ENCODE measurements at places on chromosomes 3 and 15.

GRCh38 chr3:157354722-157355121 is 81.9 kb upstream of the PTX3 start:
- no peak for DNase-seq

- no peak for DNase-seq
These were observed 262.7 kb upstream of the CTDSPL start for GRCh38 chr3:37598808-37599581.

- DNase-seq, result no peak
These were observed 16.6 kb downstream of the EIF4E3 start for GRCh38 chr3:71708476-71709105.

- DNase-seq, result peak; percentile 27
These were observed 37.3 kb upstream of the CDV3 start for GRCh38 chr3:133535971-133536881.

DNA sequence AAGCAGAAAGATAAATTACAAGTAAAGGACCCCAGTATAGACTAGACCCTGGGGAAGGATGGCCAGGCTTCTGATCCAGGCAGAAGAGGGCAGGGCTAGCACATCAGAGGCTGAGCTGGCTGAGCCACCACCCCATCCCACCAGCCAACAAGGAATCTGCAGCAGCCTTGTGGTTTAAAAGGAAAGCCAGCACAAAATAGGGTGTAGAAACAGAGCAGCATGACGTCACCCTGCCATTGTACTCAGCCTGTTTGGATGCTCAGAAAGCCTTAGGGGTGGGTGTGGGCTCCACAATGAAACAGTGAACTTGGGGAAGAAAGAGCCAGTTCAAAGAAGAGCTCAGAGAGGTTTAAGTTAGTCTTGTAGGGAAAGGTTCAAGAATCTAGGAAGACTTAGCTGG is 28.2 kb downstream of the DUOX1 start:
- DNase-seq, result no peak

GRCh38 chr15:71891026-71891425 is 80.7 kb downstream of the NR2E3 start:
- DNase-seq, result no peak

- no peak for DNase-seq
These were observed 6.1 kb upstream of the HOMER2 start for GRCh38 chr15:82958638-82959037.

DNA sequence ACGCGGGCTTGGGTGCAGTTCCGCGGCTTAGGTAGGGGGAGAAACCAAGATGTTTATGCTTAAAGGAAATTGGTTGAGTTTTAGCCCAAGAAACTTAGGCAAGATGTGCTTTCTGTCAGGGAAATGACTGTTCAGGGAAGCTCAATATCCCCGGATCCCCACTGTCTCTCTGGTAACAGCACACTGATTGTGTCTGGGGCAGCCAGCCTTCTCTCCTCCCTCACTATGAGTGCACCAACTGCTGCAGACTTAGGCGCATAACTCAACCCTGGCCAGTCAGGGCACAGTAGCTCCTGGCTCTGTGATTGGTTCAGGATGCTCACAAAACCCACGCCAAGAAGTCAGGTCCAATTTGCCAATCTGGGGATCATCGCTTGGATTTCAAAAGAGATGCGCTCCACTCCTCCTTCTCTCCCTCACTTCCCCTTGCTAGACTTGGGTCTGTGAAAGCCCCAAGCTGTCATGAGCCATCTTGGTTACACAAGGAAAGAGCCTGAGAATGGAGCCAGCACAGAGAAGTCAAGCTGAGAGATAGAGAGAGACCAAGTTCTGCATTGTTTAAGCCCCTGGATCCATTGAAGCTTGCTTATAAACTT is 42.5 kb upstream of the CACNA2D3 start:
- DNase-seq, result no peak

DNA sequence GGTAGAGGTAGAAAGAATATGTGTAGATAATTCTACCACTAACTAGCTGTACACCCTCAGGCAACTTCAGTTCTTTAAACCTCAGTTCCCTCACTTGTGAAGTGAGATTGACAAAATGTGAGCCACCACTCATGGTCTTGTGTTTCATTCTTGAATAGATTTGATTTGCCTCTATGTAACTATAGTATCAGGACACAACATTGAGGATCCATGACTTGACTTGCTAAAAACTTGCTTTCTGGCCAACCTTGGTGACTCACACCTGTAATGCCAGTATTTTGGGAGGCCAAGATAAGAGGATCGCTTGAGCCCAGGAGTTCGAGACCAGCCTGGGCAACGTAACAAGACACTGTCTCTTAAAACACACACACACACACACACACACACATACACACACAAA is 115.8 kb upstream of the FLNB start:
- DNase-seq, result no peak

GRCh38 chr3:123813876-123814275 is 70.3 kb downstream of the MYLK start:
- no peak for DNase-seq

- DNase-seq, result no peak
These were observed 36.3 kb downstream of the DUT start for GRCh38 chr15:48367483-48367882.

DNA sequence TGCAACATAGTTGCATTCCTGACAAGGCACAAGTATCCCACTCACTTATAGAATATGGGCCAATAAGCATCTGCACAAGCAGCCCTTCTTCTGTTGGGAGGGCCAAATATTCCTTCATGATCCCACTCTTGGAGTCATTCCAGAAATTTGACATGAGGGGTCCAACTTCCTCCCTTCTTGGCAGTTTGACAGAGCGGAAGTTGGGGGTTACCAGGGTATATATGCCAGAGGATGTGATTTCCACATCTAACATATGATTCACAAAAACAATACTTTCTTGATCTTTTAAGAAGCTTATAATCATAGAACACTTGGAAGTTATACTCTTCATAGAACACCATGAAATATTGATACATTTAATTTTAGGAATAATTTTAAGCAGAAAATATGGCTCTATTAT is 100.9 kb upstream of the CRBN start:
- no peak for DNase-seq

DNA sequence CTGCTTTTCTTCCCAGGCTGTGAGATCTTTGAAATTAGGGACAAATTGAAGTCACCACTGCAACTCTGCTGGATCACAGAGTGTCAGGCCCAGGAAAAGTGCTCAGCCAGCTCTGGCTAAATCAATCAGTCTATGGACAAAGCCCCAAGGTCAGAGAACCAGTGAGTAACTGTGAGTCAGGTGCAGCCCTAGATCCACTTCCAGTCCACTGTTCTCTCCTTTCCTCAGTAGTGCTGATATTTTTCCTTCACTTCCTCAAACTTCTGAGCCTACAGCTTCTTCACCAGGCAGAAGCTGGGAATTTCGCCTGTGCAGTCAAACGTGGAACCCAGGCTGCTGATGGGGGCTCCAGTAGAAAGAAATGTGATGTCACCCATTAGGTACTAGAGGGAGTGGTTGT is 75.1 kb upstream of the TRIM42 start:
- DNase-seq, result no peak

- DNase-seq, result no peak
These were observed 7.1 kb downstream of the SCAMP2 start for GRCh38 chr15:74866090-74866489.

DNA sequence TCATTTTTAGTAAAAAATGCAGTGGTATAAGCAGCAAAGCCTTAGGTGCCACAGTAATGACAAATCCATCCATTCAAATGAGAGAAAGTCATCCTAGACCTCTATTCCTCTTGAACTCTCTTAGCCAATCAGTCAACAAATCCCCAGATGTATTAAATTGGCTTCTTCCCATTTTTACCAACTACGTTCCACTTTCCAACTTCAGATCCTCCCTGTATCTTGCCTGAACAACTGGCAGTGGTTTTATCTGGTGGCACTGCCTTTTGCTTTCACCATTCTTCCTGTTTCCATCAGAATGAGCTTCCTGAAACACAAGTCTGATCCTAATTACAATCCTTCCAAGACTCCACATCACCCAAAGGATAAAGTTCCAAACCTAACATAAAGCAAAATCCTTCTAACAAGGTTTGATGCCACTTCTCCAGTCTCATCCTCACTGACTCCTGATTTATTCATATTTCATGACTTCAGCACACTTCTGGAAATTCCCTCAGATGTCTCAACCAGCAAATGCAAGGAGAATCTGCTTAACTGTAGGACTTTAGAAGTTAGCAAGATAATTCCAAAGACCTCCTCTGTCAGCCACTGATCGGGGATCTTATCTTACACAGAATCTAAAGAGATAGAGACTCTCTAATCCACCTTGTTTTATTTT is 69.8 kb upstream of the SLC4A7 start:
- DNase-seq, result no peak

- no peak for DNase-seq
These were observed 366.6 kb downstream of the AGBL1 start for GRCh38 chr15:86446253-86446640.

GRCh38 chr3:31836131-31837075 is 144.7 kb downstream of the OSBPL10 start:
- no peak for DNase-seq

DNA sequence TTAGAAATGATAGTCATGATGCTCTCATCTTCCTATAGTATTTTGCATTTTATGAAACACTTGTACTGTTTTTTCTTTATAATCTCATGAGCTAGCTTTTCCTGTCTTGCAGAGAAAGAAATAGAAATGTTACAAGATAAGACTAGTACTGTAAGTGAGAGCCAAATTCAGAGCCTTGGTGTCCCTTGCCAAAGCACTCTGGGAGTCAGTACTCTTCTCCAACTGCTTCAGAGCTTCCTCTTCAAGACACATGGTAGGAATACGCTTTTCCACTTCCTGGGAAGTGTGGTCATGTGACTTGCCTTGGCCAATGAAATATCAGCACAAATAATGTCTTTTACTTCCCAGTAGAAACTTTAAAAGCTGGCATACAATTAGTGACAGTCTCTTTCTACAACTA is 112.4 kb downstream of the SEMA6D start:
- DNase-seq, result no peak

DNA sequence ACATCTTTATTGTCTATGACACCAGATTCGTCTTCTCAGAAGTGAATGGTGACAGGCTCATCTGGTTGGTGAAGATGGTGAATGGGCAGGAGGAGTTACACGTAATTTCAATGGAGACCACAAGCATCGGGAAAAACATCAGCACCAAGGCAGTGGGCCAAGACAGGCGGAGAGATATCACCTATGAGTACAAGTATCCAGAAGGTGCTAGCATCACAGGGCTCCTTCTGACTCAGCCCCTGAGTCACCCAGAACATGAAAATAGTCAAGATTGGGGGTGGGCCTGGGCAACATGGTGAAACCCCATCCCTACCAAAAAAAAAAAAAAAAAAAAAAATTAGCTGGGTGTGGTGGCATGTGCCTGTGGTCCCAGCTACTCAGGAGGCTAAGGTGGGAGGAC is 32.6 kb downstream of the TGM4 start:
- no peak for DNase-seq

DNA sequence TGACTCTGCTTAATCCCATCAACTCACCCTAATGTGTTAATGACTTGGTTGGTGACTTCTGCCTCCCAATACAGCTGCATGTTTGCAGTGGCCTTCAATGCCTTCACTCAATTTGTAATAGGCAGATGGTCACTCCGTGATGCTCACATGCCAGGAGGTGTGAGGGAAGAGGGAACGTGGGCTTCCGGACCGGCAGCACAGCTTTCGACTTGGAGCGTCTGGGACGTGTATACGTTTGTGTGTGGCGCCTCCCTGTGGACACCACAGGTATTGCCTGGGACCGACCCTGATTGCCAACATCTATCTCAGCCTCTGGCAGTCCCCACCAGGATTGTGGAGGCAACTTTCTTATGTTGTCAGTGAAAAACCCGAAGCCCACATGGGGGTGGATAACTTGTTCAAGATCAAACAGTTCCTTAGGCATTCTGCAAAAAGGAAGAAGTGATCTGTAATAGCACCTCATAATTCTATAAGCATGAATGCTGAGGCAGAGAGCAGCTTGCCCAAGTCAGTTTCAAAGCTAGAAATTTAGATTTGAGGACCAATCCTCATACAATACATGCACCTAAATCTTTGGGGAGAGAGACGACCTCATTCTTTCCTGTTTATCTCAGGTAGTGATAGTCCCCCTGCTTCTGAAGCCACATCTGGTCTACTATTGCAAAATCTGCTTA is 16.9 kb downstream of the MRPL46 start:
- peak; percentile 62 for DNase-seq

- no peak for DNase-seq
These were observed 73.1 kb downstream of the FGF7 start for GRCh38 chr15:49495993-49496753.

- no peak for DNase-seq
These were observed 54.9 kb upstream of the MYRIP start for GRCh38 chr3:39754549-39754948.

DNA sequence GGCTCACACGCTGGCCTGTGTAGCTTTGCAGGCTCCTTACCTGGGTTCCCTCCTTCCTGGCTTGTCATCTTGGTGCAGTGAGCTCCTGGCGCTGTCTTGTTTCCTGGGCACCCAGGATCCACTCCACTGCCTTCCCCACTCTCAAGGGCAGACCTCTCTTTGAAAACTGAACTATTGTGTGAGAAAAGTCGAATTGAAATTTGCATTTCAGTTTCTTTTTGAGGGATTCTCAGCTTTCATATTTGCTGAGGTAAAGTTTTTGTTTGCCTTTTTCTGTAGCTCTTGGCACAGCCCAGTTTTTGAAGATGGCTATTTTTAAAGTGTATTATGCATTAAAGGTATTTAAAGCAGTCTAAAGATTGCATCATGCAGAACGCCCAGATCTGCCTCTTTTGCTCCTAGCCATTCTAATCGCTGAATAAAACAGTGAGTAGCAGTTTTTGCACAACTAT is 70.1 kb downstream of the CCK start:
- DNase-seq, result no peak

DNA sequence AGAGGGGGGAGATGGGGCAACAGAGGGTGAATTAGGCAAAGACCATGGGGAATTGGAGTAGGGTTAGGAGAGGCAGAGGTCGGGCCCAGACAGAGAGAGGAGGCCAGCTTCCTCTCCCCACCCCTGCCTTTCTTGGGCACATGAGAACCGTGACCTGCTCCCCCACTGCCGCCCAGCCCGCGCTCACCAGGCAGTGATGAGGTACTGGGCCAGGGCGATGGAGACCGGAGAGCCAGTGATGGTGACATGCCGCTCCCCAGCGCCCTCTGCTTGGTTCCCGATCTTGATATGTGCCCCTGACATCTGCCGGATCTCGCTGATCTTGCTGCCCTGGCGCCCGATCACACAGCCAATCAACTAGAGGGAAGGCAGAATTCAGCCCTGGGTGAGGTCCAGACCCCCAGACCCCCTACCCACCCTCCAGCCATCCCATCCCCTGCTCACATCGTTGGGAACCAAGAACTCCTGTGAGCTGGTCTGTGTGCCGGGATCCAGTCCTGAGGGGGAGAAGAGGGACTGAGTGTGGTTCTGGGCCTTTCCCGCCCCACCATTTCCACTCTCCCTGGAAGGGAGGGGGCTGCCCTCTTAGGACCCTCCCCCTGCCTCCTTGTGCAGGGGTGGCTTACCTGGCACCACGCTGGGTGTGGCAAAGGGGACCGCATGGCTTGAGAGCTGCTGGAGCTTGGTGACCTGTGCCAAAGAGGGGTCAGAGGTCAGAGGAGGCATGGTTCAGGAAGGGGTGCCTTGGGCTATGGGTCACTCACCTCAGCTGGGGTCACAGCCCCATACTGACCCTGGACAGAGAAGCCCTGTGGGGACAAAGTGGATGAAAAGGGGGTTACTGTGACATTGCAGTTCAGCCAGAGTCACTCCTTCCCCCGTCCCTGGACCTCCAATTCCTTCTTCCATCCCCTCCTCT is 3.7 kb downstream of the GPR62 start:
- no peak for DNase-seq

- DNase-seq, result no peak
These were observed 222.2 kb downstream of the WNT5A start for GRCh38 chr3:55264919-55265318.
